ENCODE measurements at places on chromosomes 7 and 10.
A peak's percentile ranks its signal among the peaks of the same experiment; 100 is the strongest.

- DNase-seq = peak; percentile 84
These were observed 3.2 kb downstream of the UBE2H start for GRCh38 chr7:129949292-129950133.

DNA sequence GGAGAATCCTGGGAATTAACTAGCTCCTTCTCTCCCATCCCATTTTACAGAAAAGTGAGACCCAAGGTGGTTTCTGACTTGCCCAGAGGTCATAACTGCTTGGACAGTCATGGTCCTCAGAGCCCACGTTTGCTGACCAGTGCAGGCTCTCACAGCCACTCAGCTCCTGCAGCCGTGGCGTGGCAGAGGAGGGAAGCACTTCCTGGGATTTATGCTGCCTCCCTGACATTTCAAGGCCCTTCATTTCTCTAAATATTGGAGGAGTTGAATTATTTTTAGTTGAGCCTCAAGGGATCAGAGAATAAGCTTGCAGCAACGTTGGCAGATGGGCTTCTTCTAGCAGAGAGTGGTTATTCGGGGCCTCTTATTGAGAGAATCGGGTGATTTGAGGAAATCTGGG, 77.1 kb downstream of the LHPP start:
- DNase-seq = no peak

GRCh38 chr10:119308551-119309422, 101.4 kb downstream of the GRK5 start:
- DNase-seq = no peak

GRCh38 chr7:13111230-13111629, 423.8 kb downstream of the ARL4A start:
- no peak for DNase-seq

GRCh38 chr7:118079369-118079768, 104.6 kb upstream of the LSM8 start:
- no peak for DNase-seq

DNA sequence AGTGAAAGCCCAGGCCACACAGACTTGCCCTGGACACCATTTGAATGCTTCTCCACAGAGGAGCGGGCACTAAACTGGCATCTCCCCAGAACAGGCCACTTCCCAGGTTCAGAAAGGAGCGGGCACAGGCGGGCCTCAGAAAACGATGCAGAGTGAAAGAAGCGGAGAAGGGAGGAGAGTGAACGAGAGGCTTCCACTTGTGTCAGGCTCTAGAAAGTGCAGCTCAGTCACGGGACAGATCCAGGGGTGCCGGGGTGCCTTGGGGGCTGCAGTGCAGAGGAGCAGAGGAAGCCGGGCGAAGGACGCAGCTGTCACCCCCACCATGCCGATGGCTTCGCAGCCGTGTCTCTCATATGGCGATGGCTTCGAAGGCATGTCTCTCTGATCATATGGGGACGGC, 26.1 kb upstream of the PRKAR1B start:
- no peak for DNase-seq

- no peak for DNase-seq
These were observed 208.3 kb downstream of the USP6NL start for GRCh38 chr10:11403116-11403515.

Data from adipocyte (in vitro differentiated cells).